LHCN-M2 (cell line): ENCODE measurements at places on chromosomes 1 and 21.

GRCh38 chr1:175193527-175193910, 943 bp upstream of the KIAA0040 start:
- DNase-seq, result no peak

DNA sequence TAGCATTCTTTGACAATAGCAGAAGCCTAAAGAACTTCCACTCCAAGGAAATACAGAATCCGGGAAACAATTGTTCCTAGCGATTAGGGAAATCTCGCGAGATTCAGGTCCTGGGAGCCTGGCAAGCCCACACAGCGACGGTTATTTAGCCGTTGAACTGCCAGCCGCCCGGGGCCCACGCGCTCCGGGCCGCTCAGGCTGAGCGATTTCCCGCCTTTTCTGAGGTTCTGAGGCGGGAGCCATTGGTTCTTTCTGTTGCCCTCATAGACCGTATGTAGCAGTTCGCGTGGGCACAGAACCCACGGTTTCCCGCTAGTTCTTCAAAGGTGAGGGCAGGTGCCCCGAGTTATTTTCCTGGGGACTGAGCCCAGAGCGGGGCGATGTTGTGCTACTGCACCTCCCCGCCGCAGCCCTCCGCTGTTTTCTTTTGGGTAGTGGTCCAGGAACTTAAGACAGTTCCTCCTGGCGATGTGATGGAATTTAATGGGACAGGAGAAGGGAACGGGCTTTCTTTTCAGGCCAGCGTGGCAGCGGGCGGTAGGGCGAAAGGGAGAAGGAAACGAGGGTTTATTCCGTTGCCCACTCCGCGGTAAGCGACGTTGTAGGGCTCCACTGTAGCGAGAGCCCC, at the start of gene SYCP1:
Gene SYCP1, plus strand, starts transcription at position 171 of the 628 bp plus-strand sequence. CDS start 602 bp downstream, outside the sequence.
- peak; percentile 0 for DNase-seq

DNA sequence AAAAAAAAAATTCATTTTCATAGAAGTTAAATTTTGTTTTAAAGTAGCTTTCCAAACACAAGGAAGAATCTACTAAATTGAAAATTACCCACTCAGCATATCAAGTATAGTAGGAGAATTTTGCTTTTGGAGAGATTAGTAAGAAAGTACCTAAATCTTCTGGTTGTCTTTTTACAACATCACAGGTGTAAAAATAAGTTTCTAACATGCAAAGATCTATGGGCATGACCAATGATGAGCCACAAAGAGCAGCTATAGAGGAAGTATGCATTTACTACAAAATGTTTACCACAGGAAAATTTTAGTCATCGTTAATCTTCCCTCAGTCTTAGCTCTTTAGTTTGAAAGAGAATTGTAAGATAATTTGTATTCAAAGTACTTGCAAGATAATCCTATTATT, 28.1 kb downstream of the ANGPTL3 start:
- DNase-seq, result peak; percentile 5

GRCh38 chr1:21251773-21252471, 38.3 kb downstream of the ECE1 start:
- peak; percentile 95 for DNase-seq

DNA sequence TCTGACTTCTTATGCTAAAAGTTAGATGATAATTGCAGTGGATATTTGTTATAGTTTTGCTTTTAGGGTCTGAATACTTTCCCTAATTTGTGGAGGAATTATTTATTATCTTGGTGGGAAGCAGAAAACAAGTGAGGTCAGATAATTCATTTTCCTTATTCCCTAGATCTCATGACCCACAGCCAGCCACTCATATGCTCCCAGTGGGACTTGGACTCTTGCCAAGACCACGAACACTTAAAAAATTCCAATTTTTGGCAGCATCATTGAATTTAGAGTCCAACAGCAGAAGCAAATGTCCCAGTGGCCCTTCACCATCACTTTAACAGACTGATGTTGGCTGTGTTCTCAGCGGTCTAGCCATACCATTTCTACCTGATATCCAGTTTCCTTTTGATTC, 204.2 kb downstream of the HMCN1 start:
- DNase-seq, result no peak

DNA sequence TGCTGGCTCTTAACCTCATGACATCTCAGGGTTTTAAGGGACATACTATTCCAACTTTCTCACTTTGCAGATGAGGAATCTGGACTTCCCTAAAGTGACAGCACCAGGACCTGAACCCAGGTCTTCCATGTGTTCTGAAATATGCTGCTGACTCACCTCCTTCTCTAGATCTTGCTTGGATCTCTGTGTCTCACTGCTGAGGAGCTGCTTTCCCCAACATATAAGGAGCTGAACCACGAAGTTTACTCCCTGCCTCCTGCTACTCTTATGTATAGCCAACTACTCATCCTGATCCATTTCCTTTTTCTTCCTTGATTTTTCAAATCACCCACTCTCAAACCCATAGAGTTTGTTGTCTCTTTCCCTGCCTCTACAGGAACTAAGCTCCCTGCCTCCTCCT, 38.2 kb downstream of the ALG14 start:
- no peak for DNase-seq

GRCh38 chr1:246283771-246284410, 223.2 kb downstream of the SMYD3 start:
- DNase-seq, result no peak

DNA sequence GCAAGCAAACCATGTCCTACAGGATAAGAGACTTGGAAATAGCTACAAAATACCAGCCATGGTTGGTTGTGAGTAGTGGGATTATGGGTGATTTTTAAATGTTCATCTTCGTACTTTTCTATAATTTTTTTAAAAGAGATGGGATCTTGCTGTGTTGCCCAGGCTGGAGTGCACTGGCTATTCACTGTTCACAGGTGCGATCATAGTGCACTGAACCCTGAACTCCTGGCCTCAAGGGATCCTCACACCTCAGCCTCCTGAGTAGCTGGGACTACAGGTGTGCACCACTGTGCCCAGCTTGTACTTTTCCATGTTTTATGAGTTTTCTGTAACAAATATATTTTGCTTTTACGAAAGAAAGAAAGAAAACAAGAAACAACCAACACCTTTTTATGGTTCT, 224.2 kb downstream of the FOXD2 start:
- no peak for DNase-seq

GRCh38 chr1:209609041-209609790, 25.7 kb downstream of the CAMK1G start:
- no peak for DNase-seq

GRCh38 chr1:59103457-59103856, 193.4 kb upstream of the FGGY start:
- no peak for DNase-seq

DNA sequence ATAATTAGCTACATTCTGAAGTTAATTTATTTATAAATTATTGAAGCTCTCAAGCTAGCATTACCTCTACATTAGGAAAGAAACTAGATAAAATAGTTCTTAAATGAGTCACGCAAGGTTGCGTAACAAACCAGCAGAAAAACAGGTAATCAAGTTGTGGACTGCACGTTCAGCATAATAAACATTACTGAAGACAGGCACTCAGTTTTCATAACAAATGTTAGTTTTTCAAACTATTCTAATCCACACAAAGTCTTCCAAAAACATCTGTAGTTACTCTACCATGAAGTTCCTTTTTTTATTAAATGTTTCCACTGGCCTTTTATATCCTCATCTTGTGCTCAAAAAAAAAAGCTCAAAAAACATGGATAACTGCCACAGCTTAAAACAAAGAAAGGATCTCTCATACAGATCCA, 1.3 kb downstream of the TOR1AIP2 start:
- DNase-seq, result no peak

DNA sequence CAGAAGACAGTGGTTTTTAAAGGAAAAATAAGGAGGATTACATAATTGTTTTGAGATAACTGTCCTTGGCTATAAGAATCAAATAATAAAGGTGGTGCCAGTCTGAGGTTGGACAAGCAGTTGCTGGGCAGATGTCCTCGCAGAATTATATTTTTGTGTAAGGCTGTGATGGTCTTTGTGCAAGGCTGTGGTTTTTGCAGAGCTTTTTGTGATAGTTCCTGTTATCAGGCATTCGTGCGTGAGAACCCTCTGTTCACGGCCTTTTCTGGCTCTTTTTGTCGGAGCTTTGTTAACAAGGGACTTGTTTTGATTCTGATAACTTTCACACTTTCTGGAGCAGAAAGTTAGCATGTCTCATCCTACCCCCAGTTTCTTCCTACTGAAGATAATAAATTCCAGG, 33.4 kb downstream of the SH3BP5L start:
- DNase-seq, result no peak

- DNase-seq, result no peak
These were observed 72.3 kb upstream of the ACTRT2 start for GRCh38 chr1:2948751-2949680.

DNA sequence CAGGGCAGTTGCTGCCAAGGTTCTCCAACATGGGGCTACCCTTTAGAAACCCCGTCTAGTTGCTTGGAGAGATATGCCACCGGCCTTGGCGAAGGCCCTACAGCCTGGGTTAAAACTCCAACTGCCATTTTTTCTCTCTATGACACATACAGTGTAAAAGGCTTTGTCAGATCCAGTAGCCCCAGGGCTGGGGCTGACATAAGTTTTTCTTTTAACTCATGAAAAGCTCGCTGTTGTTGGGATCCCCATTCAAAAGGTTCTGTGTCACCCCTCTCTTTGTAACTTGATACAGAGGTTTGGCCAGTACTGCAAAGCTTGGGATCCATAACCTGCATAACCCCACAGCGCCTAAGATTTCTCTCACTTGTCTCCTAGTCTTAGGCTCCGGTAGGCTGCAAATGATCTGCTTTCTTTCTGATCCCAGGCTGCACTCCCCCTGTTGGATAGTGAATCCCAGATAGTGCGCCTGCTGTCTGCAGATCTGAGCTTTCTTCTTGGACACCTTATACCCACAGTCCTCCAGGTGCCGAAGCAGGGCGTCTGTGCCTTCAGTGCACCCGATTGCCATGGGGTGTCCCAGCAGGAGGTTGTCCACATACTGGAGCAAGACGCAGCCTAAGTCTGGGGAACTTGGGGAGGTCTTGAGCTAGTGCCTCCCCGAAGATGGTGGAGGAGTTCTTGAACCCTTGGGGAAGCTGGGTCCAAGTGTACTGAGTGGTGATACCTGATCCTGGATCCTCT, 406.2 kb downstream of the TGFB2 start:
- DNase-seq, result no peak

- no peak for DNase-seq
These were observed 9.1 kb downstream of the EXO1 start for GRCh38 chr1:241857131-241857530.

DNA sequence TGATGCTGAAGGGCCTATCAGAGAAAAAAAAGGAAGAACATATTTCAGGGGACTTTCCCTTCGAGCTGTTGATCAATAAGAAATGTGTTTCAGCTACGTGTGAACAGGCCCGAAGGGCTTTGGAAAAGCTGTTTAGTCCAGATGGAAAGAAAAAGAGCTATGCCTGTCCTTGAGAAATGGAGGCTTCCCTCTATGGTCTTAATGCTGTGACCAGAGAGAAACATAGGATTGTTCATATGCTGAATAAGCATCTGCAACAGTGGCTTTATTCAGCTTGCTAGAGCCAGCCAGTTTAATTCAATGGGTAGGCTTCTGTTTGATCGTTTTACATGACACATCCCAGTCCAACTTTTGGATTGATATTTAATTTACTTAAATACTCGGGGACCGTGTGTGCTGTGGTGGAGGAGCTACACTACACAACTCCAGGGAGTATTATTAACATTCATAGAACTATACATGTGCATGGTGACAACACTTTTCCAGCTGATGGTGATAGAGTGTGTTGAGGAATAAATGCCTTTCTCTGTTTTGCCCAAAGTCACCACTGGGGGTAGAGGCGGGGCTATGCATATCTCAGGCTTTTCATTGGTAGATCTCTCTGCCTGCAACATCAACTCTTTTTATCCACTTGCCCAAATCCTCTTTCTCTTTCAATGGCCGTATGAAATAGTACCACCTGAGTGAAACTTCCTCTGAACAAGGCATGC, 106.7 kb upstream of the C8B start:
- DNase-seq, result no peak

DNA sequence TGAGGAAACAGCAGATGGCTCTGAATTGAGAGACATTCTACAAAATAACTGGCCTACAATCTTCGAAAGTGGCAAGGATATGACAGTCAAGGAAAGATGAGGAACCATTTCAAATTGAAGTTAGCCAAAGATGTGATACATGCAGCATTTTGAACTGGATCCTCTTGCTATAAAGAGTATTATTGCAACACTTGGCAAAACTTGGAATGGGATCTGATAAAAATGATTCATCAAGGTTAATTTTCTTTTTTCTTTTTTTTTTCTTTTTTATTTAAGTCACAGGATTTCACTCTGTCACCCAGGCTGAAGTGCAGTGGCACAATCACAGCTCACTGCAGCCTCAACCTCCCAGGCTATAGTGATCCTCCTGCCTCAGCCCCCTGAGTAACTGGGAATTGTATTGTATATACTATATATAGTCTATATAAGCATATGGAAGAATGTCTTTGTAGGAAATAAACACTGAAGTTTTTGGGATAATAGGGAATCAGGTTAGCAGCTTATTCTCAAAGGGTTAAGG, 49.8 kb upstream of the GJA8 start:
- DNase-seq, result no peak

DNA sequence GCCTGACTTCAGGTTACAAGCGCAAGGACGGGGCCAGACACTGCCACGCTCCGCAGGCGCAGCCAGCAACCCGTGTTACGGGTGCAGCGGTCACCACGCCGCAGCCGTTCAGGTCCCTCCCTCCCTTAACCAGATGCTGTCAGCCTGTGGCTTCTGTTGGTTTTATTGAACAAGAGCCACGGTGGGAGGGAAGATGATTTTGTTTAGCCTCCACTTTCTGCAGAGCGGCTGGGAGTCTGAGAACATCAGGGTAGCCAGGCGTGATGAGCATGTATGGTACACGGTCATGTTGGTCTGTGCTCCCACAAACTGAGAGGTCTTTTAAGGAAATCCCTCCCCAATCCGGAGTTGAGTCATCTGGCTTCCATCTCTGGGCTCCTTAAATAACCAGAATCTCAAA, 18.5 kb upstream of the ADARB1 start:
- no peak for DNase-seq

DNA sequence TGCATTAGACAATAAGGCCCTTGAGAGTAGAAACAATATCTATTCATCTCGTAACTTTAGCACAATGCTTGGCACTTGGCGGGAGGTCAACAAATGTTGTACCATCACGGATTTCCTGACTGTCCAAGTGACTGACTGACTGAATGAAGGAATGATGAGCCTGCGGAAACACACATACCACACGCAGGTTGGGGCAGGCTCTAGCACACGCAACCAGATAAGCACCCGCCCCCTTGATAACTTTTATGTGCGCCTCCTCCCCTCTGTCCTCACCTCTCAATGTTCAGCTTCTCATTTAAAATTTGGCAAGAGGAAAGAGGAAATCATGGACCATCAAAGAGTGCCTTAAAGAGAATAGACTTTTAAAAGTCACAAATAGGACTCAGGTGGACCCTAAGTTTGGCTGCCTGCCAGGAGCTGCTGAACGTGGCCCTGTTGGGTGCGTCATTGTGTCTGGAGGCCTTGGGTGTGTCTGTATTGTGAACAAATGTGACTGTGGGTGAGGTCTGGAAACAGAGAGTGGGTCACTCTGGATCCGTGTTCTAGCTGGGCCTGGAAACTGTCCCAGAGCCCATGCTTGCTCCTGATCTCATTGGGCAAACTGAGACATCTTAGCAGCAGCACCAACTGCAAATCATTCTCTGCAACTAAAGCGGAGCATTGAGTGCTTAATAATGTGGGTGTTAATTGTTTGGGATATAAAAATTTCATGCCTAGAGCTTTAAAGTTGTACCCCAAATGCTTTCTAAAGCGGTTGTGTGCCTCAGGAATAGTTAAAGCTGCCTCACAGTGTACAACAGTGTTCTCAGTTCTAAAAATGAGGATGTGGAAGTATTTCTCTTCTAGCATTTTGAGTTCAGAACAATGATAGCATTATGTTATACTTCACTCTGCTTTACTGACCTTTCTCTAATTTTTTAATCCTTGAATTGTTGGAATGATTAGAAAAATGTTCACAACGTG, 47.6 kb upstream of the ABCG1 start:
- no peak for DNase-seq

GRCh38 chr21:27545754-27546349, 579.0 kb upstream of the ADAMTS5 start:
- DNase-seq, result no peak
